ENCODE measurements at places on chromosomes 13 and 19.

GRCh38 chr13:24982333-24982999 lies 113.5 kb upstream of the PABPC3 start:
- no peak for DNase-seq

- no peak for DNase-seq
Observed at GRCh38 chr13:50747737-50748350, 95.6 kb downstream of the DLEU7 start.

GRCh38 chr13:73828811-73829210 lies 305.4 kb downstream of the KLF12 start:
- DNase-seq = no peak

DNA sequence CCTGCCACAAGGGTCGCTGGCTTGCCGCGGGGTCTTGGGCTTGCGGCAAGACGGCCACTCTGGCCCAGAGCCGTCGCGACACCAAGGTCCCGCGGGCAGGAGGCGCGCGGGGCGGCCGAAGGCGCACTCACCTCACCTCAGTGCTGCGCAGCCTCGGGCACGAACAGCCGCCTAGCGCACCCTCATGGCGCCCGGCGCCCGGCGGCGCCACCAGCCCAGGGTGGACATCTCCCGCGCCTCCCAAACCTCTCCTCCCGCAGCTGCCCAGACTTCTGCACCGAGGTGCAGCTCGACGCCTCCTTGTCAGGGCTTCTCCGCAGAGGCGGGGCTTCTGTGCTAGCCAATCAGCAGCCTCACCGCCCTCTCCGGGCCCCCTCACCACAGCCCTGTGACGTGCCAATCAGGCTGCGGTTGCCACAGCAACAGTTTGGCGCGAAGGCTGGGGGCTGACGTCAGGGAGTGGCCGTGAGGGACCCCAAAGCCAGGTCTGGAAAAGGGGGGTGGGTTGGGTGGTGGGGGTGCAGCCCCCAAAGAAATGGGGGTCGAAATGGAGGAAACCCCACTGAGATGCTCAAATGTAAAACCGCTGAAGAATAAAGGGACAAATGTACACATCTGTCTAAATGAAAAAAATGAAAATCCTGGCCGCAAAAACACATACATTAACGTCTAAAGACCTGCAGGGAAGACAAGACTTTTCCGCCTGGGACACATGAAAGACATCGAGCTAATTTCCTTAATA lies at the start of the genes PEG3 and ZIM2:
PEG3 (minus strand) TSS at position 276 of the 742 bp plus-strand sequence. CDS start 16,071 bp downstream, outside the sequence.
ZIM2 (minus strand) TSS at position 276 of the 742 bp plus-strand sequence. CDS start 16,449 bp downstream, outside the sequence.
- DNase-seq = no peak

GRCh38 chr19:4373601-4374497 lies 26.5 kb downstream of the SH3GL1 start:
- peak; percentile 19 for DNase-seq

- no peak for DNase-seq
Observed at GRCh38 chr19:10918359-10918758, 10.1 kb downstream of the YIPF2 start.

- DNase-seq = no peak
Observed at GRCh38 chr13:26855071-26855470, 94.5 kb upstream of the GPR12 start.

DNA sequence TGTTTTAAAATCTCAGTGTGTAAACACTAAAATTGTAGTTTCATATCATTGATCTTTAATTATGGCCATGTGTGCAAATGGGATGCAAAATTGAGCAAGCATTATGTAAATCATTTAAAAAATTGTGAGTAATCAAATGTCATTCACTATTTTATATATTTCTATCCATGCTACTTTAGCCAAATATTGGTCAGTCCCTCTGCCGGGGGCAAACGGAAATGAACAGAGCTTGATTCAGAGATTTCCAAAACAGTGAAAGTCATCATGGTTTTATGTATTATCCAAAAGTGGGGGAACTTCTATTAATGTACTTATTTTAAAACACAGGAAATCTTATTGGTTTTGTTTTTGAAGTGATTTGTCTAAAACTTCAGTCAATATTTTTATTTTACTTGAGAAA lies 219.1 kb downstream of the IRS2 start:
- no peak for DNase-seq

DNA sequence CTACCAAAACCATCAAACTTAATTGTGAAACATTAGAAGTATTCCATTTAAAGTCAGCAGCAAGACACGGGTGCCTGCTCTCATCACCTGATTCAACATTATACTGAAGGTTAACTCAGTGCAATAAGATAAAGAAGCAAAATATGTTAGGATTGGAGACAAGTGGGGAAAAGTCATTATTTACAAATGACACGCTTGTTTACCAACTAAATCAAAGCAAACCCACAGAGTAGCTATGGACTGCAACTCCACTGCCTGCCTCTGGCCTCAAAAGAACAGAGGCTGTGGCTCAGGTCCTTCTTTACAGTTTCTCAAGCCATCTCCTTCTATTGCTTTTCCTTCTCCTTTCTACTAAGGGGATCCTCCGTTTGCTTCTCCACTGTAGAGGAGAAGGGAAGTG lies 21.0 kb upstream of the ATP12A start:
- no peak for DNase-seq

DNA sequence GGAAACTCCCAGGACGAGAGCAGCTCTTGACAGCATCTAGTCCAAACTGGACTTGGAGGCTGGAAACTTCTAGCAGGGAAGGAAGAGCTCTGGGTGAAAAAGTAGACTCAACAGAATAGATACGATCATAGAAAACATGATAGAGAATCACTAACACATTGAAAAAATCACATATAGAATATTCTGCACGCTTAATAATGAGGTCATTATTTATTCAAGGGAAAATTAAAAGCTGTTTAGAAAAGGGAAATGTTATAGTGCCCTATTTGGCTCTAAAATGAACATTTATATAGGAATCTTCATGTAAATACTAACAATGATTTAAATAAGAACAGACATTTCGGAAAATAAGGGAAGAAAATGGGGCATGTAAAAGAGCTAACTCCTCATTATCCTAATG lies 15.1 kb downstream of the KL start:
- DNase-seq = no peak

- no peak for DNase-seq
Observed at GRCh38 chr13:40994581-40995230, 24.4 kb downstream of the ELF1 start.

- DNase-seq = no peak
Observed at GRCh38 chr13:110376120-110376519, 69.0 kb downstream of the COL4A2 start.

DNA sequence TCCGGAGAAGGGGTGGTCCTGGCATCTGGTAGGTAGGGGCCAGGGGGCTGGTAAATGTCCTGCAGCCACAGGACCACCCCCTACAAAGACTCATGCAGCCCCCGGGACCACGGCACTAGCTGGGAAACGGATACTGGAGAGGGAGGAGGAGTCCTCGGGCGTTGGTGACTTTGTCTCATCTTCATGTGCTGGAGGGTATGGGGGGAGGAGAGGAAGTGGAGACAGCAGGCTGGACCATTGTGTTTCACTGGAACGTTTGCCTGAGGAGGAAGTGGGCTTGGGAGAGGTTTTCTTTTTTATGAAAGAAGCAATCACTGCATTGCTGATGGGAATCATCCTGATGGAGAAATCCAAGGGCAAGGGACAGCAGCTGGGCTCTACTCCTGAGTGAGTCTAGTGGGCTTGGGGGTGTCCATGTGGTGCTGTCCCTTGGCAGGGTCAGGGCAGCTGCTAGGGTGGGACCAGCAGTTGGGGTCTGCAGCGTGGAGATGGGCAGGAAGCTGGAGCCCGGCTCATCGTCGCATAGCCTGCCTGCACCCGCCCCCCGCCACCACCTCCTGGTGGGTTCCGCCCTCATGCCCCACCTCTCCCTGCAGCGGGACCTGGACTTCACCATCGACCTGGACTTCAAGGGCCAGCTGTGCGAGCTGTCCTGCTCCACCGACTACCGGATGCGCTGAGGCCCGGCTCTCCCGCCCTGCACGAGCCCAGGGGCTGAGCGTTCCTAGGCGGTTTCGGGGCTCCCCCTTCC lies 1.7 kb upstream of the ADM5 start:
- DNase-seq = no peak

DNA sequence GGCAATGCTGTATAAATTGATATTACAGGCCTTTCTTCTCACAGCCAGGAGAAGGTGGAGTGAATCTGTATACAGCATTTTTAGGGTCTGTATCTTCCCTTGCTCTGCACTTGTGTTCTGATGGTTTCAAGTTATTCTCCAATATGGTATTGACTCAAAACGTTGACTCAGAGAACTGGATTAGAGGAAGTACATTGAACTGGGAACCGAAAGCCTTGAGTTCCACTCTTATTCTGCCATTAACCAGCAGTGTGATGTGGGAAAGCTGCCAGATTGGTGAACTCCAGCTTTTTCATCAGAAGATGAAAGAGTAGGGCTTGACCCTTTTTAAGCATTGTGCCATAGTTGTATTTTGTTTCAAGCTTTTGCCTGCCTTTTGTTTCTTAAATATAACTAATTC lies 167.7 kb downstream of the SPRY2 start:
- DNase-seq = no peak

DNA sequence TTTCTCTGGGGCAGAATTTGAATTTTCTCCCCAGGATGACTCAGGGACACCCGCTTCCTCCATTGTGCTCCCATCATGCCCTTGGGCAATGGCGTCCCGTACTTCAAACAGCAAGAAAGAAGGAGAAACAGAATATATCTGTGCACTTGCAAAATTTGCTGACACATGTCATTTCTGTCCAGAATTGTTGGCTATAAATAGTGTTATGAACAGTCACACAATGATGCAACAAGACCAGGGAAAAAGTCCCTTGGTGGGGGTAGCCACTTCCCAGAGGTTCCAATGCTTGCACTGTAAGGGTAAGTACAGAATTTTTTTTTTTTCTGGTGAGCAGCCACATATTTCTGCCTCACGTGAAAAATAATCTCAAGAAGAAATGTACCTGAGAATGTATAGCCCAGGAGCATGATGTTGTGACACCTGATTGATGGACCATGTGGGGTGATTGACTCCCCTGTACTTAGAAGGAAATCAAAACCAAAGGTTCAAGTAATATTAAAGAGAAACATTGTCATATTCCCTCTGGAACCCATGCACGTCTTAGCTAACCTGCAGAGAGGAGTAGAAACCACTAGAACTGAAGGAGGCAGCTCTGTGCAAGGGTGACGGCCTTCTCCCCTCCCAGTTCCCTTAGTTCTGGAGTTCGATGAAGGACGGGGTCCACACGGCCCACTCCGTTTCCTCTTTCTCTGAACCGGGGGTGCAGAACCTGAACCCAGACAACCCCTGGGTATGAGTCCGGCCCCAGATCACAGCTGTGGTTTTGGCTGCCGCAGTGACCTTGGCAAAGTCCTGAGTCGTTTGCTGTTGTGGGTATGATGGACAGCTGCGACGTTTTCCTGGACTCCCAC lies 9.3 kb upstream of the LAIR1 start:
- no peak for DNase-seq

- DNase-seq = peak; percentile 33
Observed at GRCh38 chr19:14381689-14382474, 638 bp downstream of the ADGRE5 start.

- peak; percentile 87 for DNase-seq
Observed at GRCh38 chr19:48487948-48488347, 18.8 kb downstream of the CYTH2 start.

- DNase-seq = no peak
Observed at GRCh38 chr13:113508521-113509254, 18.2 kb upstream of the DCUN1D2 start.

GRCh38 chr19:15417699-15418098 lies 1.1 kb downstream of the AKAP8L start:
- no peak for DNase-seq

- peak; percentile 5 for DNase-seq
Observed at GRCh38 chr13:41960211-41960636, 685 bp downstream of the VWA8 start.

GRCh38 chr13:41610404-41610803 lies 153.1 kb downstream of the RGCC start:
- peak; percentile 69 for DNase-seq

GRCh38 chr13:45907503-45907902 lies 56.0 kb upstream of the SIAH3 start:
- DNase-seq = no peak

DNA sequence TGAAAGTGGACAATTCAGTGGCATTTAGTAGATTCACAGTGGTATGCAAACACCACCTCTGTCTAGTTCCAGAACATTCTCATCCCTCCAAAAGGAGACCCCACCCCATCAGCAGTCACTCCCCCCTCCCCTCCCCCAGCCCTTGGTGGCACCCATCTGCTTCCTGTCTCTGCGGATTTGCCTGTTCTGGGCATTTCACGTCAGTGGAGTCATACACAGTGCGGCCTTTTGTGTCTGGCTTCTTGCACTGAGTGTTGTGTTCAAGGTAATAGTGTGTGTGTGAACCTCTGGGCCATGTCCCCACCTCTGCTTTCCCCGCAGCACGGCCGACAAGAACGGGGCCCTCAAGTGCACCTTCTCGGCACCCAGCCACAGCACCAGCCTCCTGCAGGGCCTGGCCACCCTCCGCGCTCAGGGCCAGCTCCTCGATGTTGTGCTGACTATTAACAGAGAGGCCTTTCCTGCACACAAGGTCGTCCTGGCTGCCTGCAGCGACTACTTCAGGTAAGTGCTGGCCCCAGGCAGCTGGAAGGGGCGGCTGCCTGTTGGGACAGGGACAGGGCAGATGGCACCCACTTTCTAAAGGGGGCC lies 19.4 kb upstream of the CRTC1 start:
- no peak for DNase-seq

DNA sequence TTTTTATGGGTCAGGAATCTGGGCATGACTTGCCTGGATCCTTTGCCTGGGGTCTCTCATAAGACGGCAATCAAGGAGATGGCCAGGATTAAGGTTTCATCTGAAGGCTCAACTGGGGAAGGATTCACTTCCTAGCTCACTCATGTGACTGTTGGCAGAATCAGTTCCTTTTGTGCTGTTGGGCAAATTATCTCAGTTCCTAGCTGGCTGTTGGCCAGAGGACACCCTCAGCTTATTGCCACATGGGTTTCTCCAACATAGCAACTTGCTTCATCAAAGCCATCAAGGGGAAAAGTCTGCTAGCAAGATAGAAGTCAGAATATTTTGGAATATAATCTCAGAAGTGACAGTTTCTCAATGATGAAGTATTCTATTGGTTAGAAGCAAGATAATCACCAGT lies 12.2 kb upstream of the EVI5L start:
- DNase-seq = no peak
